ENCODE measurements at places on chromosomes 4 and X.

DNA sequence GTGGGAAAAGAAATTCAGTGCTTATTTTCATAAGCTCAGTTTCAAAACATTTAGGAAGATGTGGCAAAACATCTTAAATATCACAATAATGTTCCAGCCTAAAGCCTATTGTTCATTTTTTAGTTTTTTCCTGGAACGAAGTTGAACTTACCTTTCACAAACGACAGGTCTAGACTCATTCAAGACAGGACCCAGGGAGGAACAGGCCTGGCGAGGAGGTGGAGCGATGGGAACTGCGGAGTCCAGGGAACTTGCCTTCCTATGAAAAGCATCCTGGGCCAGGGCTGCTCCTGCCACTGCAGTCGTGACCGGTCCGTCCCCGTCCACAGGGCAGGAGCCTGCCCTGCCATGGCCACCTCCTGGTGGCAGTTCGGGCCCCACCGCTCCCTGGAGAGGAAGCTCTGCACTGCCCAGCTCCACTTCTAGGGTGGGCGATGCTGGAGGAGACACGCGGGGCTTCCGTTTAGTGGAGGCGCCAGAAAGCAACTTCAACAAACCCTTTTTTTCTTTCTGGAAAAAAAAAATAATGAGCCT is 96.7 kb upstream of the CBR4 start:
- DNase-seq: no peak

- no peak for DNase-seq
Measured at GRCh38 chr4:48173056-48173991, 39.3 kb upstream of the TXK start.

- no peak for DNase-seq
Measured at GRCh38 chr4:79198951-79199587, 126.8 kb downstream of the NAA11 start.

GRCh38 chr4:168557658-168558057 is 60.8 kb downstream of the PALLD start:
- DNase-seq: no peak

GRCh38 chr4:41532882-41533281 is 5.1 kb upstream of the LIMCH1 start:
- DNase-seq: no peak

DNA sequence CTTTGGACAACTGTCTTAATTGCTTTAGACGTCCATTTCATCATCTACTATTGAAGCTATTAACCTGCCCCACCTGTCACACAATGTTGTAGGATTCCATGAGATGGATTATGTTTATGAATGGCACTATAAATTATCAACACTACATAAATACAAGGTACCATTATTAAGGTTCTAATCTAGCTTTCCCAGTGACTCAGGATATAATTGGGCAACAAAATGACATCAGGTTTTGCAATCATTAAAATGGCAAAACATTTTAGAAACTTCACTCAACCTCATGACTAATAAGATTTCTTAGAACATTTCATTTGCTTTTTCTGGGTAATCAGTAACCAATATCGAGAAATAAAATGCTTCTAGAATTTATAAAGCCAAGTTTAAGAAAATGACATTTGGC is 9.2 kb downstream of the HOPX start:
- DNase-seq: no peak

- no peak for DNase-seq
Measured at GRCh38 chr4:113173793-113174264, 124.4 kb downstream of the ANK2 start.

DNA sequence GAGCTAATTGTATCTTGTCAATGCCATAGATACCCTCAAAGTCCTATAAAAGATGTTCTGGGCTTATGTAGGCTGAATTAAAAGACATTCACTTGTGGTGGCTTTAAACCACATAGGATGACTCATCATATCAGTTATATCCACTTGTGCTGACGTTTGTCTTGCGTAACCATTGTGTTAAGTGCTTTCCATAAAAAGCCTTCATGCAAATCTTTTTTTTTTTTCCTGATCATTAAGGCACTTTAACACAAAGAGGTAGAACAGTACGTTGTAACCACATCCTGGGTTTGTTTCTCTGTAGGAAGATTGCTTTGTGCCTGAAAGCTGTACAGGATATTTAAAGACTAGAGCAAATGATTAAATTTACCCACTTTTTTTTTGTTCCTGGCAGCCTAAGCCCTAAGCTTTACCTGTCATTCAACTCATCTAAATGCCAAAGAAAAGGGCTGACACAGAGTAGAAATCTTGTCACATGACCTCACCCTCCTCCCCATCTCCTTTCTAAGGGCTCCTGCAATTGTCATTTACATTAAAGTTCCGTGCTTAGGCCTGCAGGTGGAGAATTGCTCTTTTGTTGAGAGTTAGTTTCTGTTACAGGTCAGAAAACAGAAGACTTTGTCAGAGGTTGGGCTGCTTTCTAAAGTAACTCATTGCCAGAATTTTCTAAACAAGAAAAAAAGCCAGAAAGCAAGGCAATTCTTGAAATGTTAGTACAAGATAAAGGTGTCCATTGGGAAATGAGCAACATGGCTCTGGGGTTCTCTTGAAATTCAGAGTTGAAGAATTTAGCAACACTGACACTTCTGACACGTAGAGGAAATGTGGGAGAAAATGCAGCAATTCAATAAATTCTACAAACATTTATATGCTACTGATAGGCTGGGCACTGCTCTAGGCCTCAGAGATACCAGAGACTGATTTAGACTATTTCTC is 555.6 kb downstream of the PPARGC1A start:
- no peak for DNase-seq

GRCh38 chr4:91118597-91118996 is 991.4 kb downstream of the CCSER1 start:
- DNase-seq: no peak

- no peak for DNase-seq
Measured at GRCh38 chrX:13257223-13258051, 62.4 kb downstream of the ATXN3L start.

- no peak for DNase-seq
Measured at GRCh38 chrX:48896611-48897011, 957 bp downstream of the TIMM17B start.

- no peak for DNase-seq
Measured at GRCh38 chr4:24547979-24548378, 36.4 kb downstream of the DHX15 start.

Data from stimulated activated CD4-positive, alpha-beta T cell treated with anti-CD3 and anti-CD28 coated beads, TNF-alpha, amount 100 ng/mL, for 1 hour (primary cell).